Epithelial cell of alveolus of lung (primary cell): ENCODE measurements at places on chromosomes 6 and 20. TPM values are rescaled to one million over a fixed set of nuclear protein-coding genes. Genes with fewer than 3 reads are reported as not detected.

The SMIM26 gene
- 75.1 and 172 TPM in 2 replicates for total RNA-seq

The SLC17A1 gene
- total RNA-seq, result not detected in 2 replicates

The ACTL10 gene
- total RNA-seq, result 1.4 and 4.9 TPM in 2 replicates

The ETV7 gene
- total RNA-seq, result 0.48 and 1.3 TPM in 2 replicates

The PRPH2 gene
- 2.5 and 4.4 TPM in 2 replicates for total RNA-seq

The MBOAT1 gene
- 2.0 and 4.5 TPM in 2 replicates for total RNA-seq

The ATP9A gene
- total RNA-seq, result 2.0 and 22.1 TPM in 2 replicates

The NRM gene
- total RNA-seq, result 16.5 TPM in 2 replicates
